ENCODE measurements at places on chromosomes 12 and 14. TPM values are rescaled to one million over a fixed set of nuclear protein-coding genes. Genes with fewer than 3 reads are reported as not detected.

GRCh38 chr14:22660654-22661053 lies 16.5 kb upstream of the OR6J1 start:
- DNase-seq, result no peak

- DNase-seq, result no peak
Observed at GRCh38 chr12:51285843-51286242, 15.6 kb upstream of the SMAGP start.

DNA sequence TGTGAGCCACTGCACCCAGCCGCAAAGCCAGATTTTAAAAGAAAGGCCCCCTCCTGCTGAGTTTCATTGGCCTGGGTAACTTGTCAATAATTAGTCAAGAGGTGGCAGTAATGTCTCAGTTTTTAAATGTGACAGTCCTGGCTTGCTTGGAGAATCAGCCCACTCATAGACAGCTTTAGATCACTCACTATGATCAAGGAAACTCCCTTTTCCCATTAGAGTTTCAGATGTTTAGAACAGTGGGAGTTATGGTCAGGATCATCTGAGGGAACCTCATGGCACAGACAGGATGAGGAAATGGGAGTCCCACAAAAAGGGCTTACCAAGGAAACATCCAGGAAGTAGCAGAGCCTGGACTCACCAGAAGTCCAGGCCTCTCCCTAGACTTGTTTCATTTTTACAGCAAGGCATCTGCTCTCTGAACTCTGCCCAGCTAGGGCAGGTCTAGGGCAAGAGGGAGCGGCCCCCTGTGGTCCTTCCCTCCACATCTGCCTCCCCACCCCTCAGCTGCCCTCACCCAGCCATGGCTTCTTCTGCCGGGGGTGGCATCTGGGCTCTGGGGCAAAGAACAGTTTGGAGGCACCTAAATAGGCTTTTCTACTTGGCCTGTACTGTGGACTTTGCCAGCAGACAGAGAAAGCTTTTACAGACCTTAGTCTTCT lies 11.2 kb downstream of the BCL2L14 start:
- no peak for DNase-seq

DNA sequence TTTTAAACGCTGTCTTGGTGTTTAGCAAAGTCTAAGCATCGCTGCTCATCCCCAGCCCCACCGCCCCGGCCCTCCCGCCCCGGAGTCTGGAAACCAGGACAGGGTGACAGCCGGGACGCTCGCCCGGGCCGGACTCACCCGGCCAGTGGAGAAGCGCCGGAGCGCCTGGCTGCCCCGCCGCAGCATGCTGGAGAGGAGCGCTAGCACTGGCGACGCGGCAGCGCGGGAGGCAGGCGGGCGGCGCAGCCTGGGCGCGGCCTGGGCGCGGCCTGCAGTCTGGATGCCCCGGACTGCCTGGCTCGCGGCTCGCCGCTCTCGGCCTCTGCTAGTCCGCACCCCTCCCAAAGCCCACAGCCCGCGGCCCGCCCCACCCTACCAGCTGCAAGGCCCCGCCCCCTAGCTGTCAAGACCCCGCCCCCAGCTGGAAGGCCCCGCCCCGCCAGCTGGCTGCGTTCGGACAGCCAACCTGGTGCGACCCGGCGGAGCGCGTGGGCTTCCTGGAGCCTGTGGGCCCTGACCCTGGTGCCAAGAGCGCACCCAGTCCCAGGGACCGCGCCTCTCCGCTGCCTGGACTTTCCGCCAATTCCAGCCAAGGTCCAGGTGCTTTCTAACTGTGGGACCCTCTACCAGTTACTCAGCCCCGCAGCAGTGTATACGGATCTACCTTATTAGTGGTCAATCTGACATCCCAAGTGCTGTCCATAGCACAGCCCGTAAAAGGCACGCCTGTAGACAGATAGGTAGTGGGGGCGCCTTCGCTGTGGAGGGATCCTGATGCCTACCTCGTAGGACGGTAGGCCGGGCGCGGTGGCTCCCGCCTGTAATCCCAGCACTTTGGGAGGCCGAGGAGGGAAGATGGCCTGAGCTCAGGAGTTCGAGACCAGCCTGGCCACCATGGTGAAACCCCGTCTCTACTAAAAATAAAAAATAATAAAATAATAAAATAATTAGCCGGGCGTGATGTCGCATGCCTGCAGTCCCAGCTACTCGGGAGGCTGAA lies at the start of gene ALDH1L2:
TSS of gene ALDH1L2 (minus strand) at position 208 of the 1,000 bp plus-strand sequence. CDS start at position 186, 22 bp downstream.
- DNase-seq, result peak; percentile 80

Gene SIX6
- total RNA-seq, result not detected

Gene TCL1B
- not detected for total RNA-seq

DNA sequence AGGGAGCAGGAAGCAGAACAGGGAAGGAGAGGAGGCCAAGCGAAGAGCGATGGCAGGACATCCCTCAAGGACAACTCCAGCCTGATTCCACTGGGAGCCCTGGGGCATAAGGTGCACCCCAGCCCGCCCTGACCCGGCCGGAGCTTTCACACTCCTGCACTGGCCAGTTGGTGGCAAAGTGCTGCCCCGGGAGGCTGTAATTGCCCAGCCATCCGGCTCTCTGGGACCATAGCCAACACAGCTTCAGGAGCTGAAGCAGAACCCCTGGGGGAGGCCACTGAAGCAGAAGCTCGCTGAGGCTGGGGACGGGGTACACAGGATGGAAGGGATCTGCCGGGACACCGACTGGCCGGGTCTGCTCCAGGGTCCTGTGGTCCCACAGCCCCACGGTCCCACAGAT lies 41.9 kb upstream of the BEGAIN start:
- DNase-seq, result no peak

- no peak for DNase-seq
Observed at GRCh38 chr14:86193756-86194155, 663.8 kb downstream of the FLRT2 start.

DNA sequence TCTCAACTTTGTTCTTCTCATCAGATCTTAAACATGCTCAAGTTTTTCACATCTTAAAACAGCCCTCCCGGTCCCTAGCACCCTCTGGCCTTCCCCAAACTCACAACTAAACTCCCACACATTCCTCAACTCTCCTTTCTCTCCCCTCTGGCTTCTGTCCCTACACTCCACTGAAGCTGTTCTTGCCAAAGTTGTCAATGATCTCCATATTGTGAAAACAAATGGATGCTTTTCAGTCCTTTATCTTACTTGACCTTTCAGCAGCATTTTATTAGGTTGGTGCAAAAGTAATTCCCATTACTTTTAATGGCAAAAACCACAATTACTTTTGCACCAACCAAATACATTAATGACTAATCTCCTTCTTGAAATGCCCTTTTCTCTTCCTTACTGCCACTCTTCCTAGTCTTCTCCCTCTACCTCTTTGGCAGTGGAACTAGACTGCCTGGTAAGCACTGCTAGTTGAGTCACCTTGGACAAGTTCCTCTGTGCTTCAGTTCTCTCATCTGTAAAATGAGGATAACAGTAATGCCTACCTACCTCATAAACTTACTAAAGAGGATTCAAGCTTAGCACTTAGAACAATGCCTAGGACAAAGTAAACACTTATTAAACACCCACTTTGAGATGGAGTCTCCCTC lies 16.0 kb downstream of the CERS5 start:
- no peak for DNase-seq

DNA sequence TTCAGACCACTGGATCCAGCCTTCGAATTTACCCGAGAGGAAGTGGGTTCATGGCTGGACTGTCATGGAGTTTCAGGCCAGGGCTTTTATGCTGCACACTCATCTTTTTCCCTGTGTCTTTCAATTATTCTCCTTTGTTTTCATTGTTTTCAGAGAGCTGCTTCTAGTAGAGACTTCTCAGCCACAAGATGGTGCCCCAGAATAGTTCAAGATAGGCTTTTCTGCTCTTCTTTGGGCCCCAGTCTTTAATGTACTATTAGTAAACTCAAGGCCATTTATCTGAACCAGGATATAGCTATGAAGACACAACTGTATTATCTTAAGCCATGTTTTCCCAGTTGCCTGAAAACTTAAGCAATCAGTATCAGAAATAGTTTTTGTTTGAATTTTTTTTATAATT lies 30.4 kb upstream of the PSMA6 start:
- DNase-seq, result no peak

DNA sequence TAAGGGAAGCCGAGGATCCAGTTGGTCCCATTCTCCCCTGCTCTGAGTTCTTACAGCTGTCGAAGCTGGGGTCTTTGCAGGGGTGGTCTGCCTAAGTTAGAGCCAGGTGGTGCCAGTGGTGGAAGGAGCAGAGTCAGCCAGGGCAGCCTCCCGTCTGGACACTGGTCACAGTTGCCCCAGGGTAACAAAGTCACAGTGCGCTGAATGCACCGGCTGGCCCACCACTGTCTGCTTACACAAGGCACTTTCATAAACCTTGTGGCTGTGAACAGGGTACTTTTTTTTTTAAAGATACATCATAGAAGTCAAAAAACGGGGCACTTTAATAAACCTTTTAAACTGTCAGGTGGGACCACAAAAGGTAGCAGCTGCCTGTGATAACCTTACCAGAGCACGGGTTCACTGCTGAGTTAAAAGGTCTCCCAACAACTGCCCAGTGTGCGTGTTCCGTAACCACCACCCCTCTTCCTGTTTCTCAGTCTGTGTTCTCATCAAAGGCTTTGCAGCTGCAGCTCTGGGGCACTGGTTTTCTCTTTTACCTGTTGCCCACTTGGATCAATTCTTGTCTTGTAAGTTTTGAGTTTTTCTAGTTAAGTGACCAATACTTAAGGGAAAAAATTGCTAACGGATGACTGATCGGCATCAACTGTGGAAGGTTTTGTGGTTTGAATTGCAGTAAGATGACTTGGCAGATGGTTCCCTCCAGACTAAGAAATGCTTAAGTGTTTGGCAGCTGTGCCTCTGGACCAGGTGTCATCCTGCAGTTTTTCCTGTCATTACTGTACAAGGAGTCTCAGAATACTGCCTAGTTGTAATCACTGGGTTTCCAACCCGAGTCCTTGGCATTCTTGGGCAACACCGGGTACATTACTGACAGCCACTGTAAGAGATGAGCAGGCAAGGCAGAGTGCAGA lies 55.9 kb downstream of the DYNC1H1 start:
- no peak for DNase-seq

Gene TAS2R8
- not detected for total RNA-seq

Gene TBC1D30
- total RNA-seq, result 1.1 TPM

Gene CD69
- 53.6 TPM for total RNA-seq

DNA sequence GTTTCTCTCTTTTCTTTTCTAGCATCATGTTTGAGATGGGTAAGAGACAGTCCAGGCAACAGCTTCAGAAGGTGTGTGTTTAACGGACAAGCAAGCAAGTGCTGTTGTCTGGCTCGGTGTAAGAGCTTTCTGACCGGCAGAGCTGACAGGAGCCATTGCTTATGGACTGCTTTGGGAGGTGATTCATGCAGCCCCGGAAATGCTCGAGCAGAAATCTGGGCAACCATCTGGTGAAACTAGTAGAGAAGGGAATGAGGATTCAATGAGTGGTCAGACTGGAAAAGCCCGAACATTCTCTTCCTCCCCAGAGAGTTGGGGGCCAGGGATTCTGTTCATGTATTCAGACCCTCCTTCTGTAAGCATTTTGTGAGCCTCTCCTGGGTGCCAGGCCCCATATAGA lies 24.4 kb downstream of the TUNAR start:
- DNase-seq, result peak; percentile 15

DNA sequence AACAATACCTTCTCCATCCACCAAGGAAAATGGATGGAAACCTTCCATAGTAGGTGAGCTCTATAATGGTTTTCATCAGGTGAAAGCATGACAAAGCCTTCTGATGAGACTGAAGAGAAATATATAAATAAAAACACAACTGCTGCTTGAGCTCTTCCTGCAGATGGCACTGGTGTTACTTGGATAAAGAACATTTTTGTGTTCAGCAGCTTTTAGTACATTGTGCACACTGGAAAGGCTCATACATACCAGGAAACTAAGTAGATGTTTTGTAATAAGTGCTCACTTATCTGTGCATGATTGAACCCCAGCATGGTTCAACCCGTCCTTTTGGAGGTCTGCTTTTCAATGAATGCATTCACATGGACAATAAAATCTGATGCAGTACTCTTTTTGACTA lies 357.3 kb upstream of the MIS18BP1 start:
- no peak for DNase-seq

GRCh38 chr12:121789233-121789781 lies 4.2 kb downstream of the RHOF start:
- DNase-seq, result no peak

Gene SMOC1
- total RNA-seq, result not detected

Gene PDE3A
- total RNA-seq, result not detected

DNA sequence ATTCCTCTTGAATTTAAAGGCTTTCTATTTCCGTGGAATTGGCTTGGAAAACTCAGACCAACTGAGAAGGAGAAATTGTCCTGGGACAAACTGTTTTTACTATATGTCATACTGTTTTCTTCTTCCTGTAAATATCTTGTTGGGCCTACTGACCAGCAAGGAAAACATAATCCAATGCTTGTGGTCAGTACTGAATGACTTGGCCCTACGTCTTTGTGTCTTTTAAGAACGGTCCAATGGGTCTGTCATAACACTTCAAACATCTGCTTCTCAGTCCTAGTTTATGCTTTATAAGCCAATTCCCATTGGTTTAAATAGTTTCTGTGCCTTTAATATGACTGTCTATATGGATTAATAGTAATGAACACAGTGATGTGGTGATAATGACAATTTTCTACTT lies 248.5 kb upstream of the DDHD1 start:
- DNase-seq, result no peak

Gene SLC8A3
- 1.1 TPM for total RNA-seq

- peak; percentile 10 for DNase-seq
Observed at GRCh38 chr12:106127338-106128126, 11.2 kb downstream of the NUAK1 start.

GRCh38 chr14:67977434-67978034 lies 158.0 kb downstream of the RAD51B start:
- no peak for DNase-seq

Gene PRR4
- total RNA-seq, result 2.5 TPM

Gene IL22
- total RNA-seq, result 1.0 TPM

Gene AMIGO2
- 5.6 TPM for total RNA-seq

- no peak for DNase-seq
Observed at GRCh38 chr12:46445551-46446235, 73.1 kb upstream of the SLC38A2 start.

DNA sequence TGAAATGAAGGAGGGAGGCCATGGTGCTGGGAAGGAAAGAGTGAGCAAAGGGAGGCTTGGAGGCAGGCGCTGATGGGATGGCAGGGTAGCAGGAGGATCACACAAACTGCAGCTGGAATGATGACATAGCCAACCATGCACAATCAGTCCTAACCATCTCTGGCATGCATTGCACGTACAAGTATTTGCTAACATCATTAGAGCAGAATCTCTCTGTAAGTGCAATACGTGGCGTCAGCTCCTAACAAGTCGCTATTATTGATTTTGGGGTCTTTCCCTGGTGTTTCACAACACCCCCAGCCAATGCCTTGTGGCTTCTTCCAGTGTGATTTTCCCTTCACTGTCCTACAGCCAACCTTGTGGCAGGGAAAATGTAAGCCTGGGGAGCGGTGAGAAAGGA lies 18.5 kb downstream of the BDKRB1 start:
- DNase-seq, result no peak

GRCh38 chr14:23054000-23054811 lies 3.1 kb downstream of the CDH24 start:
- DNase-seq, result no peak

DNA sequence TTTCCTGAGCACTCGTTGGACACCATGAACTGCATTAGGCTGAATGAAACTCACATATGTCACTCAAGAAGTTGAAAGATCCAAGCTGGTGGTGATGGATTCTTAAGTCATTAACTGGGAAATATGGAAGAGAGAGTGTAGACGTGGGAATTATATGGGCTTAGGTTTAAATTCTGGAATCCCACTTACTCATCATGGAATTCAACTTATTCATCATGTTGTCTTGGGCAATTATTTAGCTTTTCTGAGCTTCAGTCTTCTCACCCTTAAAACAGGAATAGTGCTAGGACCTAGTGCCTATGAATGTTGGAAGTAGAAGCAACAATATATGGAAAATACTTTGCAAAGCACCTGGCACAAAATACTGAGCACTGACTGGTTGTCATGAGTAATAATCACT lies 292.4 kb upstream of the TBX3 start:
- DNase-seq, result no peak
